ENCODE measurements at places on chromosomes 4 and X.

GRCh38 chr4:78299565-78299972 is 242.4 kb downstream of the FRAS1 start:
- no peak for DNase-seq

DNA sequence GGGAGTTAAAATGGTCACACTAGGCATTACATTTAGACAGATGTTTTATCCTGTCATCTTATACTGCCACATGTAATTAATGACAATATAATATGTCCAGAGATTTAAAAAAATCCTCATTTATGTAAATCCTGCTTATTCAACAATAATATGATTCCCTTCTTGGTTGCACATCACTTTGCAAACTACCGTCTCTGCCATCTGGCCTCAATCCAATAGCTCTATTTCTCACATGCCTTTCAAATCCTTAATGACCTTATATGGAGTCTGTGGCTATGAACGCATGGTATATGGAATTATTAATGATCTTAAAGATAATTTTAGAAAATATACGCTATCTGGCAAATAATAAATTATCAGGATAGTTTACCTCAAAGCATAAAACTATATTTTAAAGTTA is 144.5 kb downstream of the NPNT start:
- DNase-seq: no peak

DNA sequence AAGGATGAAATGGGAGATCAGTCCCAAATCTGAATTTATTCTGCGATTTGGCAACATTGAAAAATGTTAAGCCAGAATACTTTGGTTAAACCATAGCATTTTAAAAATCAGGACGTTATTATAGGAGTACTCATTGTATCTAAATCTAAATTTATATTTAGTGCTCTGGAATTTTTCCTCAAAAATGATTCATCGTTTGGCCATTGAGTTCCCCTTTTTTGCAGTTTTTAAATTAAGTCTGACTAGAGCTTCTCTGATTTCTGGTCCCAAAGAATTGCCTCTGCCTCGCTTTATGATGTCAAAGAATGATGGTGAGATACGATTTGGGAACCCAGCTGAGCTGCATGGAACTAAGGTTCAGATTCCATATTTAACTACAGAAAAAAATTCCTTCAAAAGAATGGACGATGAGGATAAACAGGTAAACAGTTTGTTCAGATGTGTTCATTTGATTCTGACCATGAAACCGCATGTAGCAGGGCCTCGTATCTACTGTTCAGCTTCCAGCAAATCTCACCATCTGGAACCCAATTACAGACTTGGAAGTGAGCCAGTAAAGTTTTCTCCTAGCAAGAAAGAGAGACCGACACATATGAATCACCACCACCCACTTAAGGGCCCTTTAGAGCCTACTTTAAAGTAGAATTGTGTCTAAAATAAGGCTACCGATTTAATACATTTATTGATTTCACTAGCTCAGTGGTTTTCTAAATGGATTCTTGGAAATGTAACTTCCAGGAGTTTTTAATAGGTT is 75.6 kb downstream of the REPS2 start:
- DNase-seq: no peak

- DNase-seq: no peak
Measured at GRCh38 chr4:31058656-31059055, 338.5 kb downstream of the PCDH7 start.

DNA sequence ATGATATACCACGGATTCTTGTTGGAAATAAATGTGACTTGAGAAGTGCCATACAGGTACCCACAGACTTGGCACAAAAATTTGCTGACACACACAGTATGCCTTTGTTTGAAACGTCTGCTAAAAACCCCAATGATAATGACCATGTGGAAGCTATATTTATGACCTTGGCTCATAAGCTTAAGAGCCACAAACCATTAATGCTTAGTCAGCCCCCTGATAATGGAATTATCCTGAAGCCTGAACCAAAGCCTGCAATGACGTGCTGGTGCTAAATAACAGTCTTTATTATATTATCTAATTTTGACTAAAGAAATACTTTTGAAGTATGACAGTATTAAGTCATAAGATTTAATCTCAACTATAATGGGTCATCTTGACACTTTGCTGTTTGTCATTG is 18.9 kb downstream of the RAB33B start:
- no peak for DNase-seq

- no peak for DNase-seq
Measured at GRCh38 chrX:39692796-39693195, 405.0 kb downstream of the BCOR start.

DNA sequence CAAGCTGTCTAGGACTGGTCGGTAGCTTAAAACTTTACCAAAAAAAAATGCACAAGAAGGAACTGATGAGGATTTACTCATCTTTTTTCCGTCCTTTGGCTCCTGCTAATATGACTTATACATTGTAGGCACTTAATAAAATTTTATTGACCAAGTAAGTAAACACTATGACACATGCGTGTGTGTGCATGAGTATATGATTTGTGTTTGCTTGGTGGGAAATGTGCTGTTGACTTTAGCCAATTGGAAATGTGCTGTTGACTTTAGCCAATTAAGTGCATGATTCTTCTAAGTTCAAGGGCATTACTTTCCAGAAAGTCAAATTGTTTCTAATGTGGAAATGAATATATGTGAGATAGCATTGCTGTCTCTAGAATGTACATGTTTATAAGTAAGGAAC is 78.3 kb downstream of the FIP1L1 start:
- no peak for DNase-seq

DNA sequence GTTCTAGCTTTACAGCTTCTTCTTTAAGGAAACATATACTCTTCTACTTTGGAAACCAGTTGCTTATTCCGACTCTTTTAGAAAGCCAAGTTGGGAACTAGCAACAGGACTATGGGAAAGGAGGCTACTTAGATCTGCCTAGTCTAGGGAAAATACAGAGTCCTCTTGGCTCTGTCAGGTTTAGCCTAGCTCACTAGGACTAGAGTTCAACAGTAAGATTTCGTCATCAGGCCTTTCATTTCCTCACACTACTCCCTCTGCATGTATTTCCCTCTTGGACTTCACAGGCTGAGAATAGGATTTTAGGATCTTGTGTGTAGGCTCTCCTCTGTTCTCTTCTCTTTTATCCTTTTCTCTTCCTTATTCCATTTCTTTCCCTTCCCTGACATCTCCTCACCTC is 409.8 kb downstream of the AR start:
- no peak for DNase-seq

All from GM12864 (cell line).